ENCODE measurements at places on chromosomes 7 and 10.

- no peak for DNase-seq
These were observed at the start of gene SLC39A12 for GRCh38 chr10:17951868-17952371. Gene SLC39A12 (plus strand): TSS chr10:17951918. CDS start chr10:17953277, 1,359 bp downstream.

DNA sequence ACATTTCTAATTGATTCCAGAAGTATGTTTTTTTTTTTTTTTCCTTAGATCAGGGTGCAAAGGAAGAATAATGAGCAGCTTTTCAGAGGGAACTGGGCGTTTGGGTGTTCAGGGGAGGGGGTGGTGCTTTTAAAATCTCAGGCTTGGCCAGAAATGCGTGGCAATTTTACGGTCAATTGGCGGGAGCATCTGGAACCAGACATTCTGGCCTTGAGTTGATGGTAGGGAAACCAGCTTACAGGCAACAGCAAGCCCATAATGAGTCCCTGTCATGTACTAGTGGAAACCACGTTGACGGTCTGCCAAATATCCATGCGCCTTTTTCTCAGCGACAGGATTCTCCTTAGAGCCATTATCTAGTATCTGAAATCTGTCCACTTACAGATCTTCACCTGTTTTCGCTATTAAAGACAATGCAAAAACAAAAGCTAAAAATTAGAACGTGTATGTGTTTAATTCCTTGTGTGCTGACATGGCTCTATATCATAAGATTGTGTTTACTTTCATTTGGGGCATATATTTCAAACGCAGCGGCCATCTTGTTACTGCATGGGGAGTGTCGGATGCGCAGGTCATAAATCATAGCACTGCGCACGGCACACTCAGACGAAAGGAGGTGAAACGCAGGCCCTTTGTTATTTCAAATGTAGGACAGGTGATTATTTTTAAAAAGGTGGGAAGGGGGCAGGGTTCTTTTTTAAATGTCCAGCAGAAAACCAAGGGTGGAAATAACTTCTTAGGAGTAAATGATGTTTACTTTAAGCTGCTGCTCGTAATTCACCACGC, 209.2 kb downstream of the AGMO start:
- no peak for DNase-seq

DNA sequence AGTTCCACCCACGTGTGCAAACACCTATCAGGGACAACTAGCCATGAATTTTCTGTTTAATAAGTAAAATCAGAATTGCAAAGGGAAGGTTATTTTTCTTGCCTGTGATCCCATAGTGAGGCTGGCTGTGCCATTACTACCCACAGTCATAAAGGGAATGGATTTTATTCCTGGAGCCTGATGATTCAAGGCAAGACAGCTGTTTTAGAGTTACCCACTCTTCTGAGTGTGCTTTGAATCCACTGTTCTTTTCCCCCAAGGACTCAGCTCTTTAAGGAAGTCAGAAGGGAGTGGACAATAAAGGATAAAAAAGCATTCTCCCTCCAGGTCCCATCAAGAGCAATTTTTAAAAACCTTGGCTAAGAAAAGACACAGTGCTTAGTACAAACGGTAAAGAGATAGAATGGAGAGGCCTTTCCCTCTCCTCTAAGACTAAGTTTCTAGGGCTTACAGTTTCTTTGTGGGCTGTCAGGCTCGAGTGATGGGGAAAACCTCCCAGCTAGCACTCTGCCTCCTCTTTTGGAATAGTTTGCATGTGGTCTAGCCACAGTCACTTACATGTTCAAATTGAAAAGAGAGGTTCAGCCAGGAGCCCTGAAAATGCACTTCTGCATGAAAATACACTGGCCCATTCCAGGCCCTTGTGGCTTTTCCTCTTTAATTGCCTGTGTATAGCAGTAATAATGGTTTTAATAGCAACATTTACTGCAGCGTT, 5.1 kb upstream of the LRRC4 start:
- DNase-seq, result no peak

- DNase-seq, result peak; percentile 1
These were observed 911 bp upstream of the HNRNPH3 start for GRCh38 chr10:68330852-68331454.

- DNase-seq, result no peak
These were observed 164.7 kb downstream of the CAMK1D start for GRCh38 chr10:12513775-12514673.

DNA sequence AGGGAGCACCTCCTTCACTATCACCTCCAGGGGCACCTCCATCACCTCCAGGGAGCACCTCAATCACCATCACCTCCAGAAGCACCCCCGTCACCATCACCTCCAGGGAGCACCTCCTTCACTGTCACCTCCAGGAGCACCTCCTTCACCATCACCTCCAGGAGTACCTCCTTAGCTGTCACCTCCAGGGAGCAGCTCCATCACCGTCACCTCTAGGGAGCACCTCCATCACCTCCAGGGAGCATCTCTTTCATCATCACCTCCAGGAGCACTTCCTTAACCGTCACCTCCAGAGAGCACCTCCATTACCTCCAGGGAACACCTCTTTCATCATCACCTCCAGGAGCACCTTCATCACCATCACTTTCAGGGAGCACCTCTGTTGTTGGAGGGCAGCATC, 103.0 kb downstream of the DNAJB6 start:
- DNase-seq, result no peak

DNA sequence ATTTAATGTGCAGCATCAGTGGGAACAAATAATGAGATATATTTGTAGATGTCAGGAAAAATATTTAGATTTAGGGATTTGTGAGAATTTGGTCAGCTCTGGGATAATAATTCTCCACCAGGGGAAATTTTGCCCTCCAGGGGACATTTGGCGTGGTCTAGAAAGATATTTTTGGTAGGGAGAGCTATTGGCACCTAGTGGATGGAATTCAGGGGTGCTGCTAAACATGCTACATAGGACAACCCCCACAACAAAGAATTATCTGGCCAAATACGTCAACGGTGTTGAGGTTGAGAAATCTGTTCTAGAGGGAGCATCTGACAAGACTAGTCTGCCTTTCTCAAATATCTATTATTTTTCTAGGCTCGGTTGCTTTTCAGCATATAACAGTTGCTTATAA, 2.1 kb downstream of the ADK start:
- no peak for DNase-seq

- no peak for DNase-seq
These were observed 38.4 kb downstream of the GRID2IP start for GRCh38 chr7:6512892-6513291.
